T-helper 17 cell (primary cell): ENCODE measurements at places on chromosomes 3 and 15. TPM values are rescaled to one million over a fixed set of nuclear protein-coding genes. Genes with fewer than 3 reads are reported as not detected.

DNA sequence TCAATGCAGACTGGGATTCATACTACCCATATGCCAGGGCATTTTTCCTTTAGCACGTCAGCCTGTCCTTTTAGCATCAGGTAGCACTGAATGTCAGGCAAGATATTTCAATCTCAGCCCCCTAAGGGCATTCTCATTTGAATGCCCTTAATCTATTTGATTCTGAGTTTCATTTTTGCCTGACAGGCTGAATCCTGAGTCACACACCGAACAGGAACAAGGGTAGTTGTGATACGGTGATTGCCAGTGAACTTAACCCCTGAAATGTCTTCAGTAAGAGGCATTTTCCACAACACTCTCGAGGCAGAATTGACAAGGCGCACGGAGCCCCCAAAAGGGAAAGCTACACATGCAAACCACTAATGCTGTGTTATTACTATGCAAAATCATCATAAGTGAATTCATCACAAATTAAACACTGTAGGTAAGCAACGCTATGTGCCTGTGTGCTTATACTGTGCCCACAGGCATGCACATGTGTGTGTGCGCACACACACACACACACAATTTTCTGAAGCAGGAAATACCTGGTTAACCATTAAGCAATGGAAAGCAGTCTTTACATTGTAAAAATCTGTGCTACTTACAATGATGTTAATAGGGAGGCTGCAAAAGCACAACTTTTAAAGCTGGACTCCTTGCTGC is 130.4 kb downstream of the ZNF385D start:
- no peak for DNase-seq

- no peak for DNase-seq
Measured at GRCh38 chr15:73909651-73910050, 16.6 kb upstream of the LOXL1 start.

DNA sequence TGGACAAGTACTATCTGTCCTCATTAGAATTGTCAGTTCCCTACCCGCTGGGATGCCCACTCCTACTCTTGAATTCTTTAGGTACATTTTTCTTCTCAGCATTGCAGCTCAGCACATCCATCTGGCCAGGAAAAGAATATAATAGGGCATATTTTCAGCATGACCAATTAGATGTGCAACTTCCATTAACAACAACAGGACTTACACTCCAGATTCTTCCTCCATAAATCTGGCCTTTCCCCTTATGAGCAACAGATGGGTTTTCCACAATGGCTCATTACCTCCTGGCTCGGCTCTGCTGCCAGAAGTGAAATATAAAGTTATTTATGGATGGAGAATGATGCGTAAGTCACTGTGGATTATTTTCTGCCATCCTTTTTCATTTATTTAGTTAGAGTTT is 443.8 kb upstream of the TGFBR2 start:
- no peak for DNase-seq

SLC15A2 gene
- 0.44 TPM for total RNA-seq

GPR149 gene
- total RNA-seq = not detected

IGDCC3 gene
- not detected for total RNA-seq

GRCh38 chr3:126557415-126557745 is 1.4 kb downstream of the C3orf22 start:
- no peak for DNase-seq

DNA sequence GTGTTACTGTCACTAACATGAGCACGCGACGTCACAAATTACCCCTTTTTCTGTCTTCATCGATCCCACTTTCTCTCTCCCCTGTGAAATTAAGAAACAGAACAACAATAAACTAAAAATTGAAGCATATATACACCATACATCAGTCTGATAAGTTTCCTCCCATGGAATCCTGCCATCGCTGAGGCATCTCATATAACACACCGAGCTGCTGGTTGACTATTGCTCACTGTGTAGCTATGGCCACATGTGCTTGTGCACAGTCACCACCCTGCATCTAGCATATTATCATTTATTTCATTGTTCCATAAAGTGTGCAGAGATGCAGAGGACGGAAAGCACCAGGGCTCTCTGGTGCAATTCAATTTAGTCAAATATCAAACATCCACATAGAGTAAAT is 777.9 kb upstream of the ARRDC4 start:
- no peak for DNase-seq

DNA sequence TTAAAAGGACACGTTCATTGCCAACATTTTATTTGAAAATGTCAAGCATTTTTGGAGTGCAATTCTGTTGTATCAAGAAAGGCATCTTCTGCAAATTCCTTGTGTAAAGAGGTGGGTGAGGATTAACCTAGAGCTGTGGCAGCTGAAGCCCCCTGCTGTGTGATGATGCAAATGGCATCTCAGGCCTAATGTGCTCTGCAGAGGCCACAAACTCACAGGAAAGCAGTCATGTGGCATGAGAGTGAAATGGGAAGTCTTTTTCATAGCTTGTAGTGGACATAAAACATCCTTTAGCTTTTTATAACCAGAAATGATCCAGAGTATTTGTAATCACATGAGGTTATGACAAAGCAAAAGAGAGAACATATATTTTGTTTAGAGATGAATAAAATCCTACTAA is 6.4 kb downstream of the CADM2 start:
- DNase-seq = no peak

GRCh38 chr3:143595456-143596077 is 252.7 kb downstream of the SLC9A9 start:
- DNase-seq = no peak

DNA sequence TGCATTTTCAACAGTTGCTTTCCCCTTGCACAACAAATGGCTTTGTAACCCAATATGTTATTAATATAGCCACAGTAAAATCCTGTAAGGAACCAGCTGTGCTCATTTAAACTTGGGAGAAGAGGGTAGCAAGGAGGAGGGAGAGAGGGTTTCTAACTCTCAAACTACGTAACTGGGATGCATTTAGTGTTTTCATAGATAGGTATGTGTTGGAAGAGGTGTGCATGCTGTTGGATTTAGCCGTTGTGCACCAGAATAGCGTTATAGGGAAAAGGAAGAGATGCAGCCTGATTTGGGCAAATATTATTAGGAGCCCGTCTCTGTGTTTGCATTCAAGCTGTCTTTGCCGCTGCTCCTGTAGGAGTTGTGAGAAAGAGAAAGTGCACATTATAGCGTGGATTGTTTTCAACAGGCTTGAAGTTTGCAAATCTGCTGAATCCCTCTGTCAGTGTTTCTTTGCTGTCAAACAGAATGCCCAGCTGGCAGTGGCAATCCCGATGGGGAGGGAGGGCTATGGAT is 39.4 kb downstream of the ARPP21 start:
- no peak for DNase-seq

DNA sequence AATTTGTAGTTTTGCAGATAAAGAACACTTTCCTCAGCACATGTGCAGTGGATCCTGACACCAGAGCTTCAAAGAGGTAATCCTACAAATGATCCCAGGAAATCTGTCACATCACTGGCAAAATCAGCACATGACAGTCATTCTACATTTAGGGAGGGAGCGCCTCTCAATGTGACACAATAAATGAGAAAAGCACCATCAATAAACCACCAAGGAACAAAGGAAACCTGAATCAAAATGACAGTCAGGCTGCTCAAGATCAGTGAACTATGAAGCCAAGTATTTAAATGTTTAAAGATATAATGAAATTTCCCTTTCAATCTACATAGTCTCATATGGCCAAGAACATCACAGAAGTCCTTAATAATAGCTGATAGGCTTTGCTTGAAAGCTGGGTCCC is 119.5 kb downstream of the LRRN1 start:
- no peak for DNase-seq

- DNase-seq = no peak
Measured at GRCh38 chr3:169659096-169659819, 4.3 kb downstream of the MECOM start.

DNA sequence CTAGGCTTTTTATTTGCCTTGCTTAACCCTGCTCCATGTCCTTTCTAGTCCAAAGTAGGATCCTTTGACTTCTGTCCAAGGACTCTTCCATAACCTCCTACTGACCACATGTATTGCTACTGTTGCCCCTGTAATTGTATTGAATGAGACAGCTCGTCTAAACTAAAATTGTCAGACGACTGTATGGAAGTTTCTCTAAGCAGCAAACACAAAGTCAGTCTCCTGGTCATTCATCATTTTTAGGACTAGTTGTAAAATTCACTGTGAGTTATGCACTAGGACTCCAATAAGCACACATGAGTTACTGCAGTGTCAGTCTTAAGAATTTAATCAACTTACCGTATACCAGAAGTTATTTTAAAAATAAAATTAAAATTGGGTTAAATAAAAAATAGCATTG is 32.8 kb downstream of the SLTM start:
- no peak for DNase-seq

DNA sequence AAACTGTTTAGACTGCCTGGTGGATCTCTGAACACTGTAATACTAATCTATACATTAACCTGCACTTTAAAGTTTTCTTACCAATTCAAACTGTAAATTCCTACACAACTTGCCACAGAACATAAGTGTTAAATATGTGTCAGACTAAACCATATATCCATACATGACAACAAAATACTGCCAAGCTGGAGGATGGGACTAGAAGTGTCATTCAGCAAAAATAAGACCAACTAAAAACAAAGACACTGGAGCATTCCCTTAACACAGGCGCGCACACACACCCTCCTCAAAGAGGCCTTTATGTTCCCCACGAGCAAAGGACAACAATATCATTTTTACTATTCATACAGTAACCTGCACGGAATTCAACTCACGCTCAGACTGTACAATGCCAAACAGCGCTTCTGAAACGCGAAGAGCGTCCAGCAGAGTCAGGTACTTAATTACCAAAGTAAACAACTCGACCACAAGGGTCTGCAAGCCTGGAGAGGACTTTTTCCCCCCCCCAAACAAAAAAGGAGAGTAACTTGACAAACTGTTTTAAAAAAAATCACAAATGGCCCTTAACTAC is 1.1 kb downstream of the DCUN1D1 start:
- DNase-seq = no peak

DNA sequence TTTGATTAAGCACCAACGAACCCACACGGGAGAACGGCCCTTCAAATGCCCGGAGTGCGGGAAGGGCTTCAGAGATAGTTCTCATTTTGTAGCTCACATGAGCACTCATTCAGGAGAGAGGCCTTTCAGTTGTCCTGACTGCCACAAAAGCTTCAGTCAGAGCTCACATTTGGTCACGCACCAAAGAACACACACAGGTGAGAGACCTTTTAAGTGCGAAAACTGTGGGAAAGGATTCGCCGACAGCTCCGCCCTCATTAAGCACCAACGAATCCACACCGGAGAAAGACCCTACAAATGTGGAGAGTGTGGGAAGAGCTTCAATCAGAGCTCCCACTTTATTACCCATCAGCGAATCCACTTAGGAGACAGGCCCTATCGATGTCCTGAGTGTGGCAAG is 8.7 kb downstream of the ZNF774 start:
- no peak for DNase-seq

GATM gene
- not detected for total RNA-seq

- DNase-seq = no peak
Measured at GRCh38 chr15:26504009-26504408, 268.9 kb downstream of the GABRB3 start.

DNA sequence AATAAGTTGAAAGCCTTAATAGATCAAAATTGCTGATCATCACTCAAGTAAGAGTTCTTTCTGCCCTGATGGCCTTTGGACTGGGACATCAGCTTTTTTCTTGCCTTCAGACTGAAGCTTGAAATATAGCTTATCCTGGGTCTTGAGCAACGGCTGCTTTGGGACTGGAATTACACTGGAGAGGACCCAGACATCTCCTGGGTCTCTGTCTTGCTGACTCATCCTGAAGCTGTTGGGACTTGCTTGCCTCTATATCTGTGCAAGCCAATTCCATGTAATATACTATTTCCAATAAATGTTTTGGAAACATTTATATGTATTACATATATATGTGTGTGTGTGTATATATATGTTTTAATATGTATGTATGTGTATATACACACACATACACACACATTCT is 260.2 kb downstream of the PDZRN3 start:
- no peak for DNase-seq

BDH1 gene
- total RNA-seq = 20.7 TPM

- no peak for DNase-seq
Measured at GRCh38 chr3:134365766-134366065, 8.5 kb downstream of the AMOTL2 start.

DNA sequence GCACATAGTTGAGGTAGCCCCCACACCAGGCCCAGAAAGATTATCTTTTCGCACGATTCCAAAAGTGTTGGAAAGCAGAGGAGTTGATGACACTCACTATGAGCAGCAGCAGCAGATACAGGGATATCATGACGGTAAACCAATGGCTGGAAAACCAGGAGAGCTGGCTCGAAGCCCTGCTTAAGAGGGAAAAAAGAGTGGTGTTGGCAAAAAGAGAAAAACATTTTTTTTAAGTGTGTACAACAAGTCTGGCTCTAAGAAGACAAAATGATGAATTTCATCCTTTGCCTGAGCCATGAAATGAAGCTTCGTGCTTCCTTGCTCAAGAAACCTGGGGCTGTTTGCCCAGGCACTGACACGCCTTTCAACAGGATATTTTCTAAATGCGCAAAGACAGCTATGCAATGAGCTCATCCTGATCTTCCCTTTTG is 27.3 kb downstream of the PARP16 start:
- DNase-seq = no peak

- DNase-seq = no peak
Measured at GRCh38 chr15:67670647-67671305, 128.3 kb downstream of the MAP2K5 start.

C3orf62 gene
- total RNA-seq = 11.1 TPM

MKRN3 gene
- 0.55 TPM for total RNA-seq

DNA sequence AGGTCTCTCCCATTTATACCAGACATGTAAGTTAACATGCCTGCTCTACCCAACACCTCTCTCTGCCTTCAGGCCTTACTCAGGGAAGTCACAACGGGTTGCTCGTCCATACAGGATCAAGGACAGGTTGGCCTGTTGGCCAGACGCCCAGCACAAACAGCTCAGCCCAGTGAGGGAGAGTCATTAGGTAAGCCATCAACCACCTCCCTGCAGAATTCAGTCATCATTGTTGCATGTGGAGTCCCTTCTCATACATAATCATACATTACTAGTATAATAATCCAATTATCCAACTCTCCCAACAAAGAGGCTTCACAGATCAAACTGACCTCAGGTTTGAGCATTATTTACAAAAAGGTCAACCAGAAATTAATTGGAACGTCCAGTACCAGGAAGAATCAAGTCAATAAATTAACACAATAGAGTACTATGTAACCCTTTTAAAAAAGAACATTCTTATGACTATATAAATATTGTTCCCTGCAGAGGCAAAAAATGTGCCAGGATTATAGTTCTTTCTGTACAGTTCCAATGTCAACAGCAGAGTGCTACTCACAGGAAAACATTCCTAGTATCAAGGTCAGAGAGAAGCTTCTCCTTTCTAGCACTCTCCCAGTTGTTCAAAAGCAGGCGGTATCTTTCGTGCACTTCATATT is 33.2 kb downstream of the HOMER2 start:
- DNase-seq = no peak

- DNase-seq = no peak
Measured at GRCh38 chr3:158213461-158213860, 103.6 kb downstream of the RSRC1 start.

RASGRP1 gene
- total RNA-seq = 138 TPM

- DNase-seq = no peak
Measured at GRCh38 chr15:40080104-40080503, 28.6 kb downstream of the BMF start.

SLC7A14 gene
- total RNA-seq = not detected

WDR49 gene
- 0.78 TPM for total RNA-seq
